Upper lobe of left lung (tissue), 6 donors: ENCODE measurements at places on chromosomes 11 and 22. TPM values are rescaled to one million over a fixed set of nuclear protein-coding genes. Genes with fewer than 3 reads are reported as not detected.

DNA sequence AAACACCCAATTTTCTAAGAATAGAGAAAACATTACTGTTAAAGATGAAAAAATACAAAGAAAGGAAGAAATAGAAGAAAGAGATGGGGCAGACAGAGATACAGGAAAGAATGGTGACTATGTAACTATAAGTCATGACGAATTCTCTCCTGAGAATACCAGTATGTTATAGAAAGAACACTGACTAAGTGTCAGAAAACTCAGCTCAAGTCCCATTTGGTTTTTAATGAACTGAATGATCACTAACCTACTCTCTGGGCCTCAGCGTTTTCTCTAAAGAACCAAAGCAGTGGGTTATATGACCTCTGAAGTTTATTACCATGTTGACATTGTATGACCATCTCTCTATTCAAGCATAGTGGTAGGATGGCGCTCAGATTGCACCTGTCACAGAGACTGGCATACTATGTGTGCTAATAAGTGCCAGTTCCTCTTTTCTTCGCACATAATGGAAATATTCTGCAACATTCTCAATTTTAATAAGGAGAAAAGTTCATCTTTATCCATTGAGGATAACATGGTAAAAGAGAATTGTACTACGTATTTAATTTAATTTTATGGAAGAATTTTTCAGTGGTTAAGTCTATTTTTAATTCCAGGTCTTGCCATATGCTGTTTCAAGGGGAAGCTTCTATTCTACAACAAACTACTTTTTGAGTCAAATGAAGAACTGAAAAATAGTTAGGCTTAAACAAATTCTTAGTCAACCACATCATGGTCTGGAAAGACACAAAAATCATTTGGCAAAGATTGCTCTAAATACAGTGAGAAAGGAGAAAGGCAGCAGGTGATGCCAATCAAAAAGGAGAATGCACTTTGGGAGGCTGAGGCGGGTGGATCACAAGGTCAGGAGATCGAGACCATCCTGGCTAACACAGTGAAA is 25.0 kb upstream of the EED start:
- no peak overlapping the region for H3K27ac ChIP-seq
- no peaks in the 10 kb centered on the region for H3K36me3 ChIP-seq
- DNase-seq = no peak
- no peak overlapping the region for H3K4me3 ChIP-seq

DNA sequence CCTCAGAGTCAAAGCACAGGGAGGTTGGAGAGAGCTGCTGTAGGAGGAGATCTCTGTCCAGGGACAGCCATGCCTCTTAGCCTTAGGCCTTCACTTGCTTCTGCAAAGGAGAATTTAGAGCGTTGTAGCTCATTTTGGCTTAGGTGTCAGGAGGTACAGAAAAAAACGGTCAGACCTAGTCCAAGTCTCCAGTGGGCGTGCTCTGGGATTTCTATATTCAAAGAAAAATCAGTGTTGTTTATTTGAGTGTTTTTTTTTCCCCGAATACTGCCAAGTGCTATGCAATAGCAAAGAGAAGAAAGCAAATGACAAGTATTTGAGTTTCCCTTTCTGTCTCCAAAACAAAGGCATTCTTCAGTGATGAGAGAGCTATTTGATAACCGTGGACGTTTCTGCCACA is 22.7 kb upstream of the OPCML start:
- H3K4me1 ChIP-seq = no peaks in the 10 kb centered on the region
- no peak overlapping the region for H3K27ac ChIP-seq
- H3K36me3 ChIP-seq = no peaks in the 10 kb centered on the region
- no peak overlapping the region for H3K4me3 ChIP-seq
- DNase-seq = no peak

- H3K27ac ChIP-seq = no peak overlapping the region
- no peaks in the 10 kb centered on the region for H3K4me1 ChIP-seq
- no peak overlapping the region for H3K4me3 ChIP-seq
These were observed 387.4 kb upstream of the CADM1 start for GRCh38 chr11:115891581-115891980.

DNA sequence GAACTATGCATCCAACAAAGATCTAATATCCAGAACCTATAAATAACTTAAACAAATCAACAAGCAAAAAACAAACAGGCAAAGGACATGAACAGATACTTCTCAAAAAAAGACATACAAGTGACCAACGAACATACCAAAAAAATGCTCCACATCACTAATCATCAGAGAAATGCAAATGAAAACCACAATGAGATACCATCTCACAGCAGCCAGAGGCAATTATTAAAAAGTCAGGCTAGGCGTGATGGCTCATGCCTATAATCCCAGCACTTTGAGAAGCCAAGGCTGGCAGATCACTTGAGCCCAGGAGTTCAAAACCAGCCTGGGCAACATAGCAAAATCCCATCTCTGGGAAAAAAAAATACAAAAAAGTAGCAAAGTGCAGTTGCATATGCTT is 10.7 kb downstream of the SAA4 start:
- H3K36me3 ChIP-seq = no peaks in the 10 kb centered on the region
- no peaks in the 10 kb centered on the region for H3K4me1 ChIP-seq
- DNase-seq = no peak

- no peaks in the 10 kb centered on the region for H3K36me3 ChIP-seq
- no peaks in the 10 kb centered on the region for H3K27me3 ChIP-seq
- no peak overlapping the region for H3K4me3 ChIP-seq
- no peak overlapping the region for H3K27ac ChIP-seq
- DNase-seq = no peak
These were observed 408.5 kb downstream of the SHANK2 start for GRCh38 chr11:70843906-70844305.

DNA sequence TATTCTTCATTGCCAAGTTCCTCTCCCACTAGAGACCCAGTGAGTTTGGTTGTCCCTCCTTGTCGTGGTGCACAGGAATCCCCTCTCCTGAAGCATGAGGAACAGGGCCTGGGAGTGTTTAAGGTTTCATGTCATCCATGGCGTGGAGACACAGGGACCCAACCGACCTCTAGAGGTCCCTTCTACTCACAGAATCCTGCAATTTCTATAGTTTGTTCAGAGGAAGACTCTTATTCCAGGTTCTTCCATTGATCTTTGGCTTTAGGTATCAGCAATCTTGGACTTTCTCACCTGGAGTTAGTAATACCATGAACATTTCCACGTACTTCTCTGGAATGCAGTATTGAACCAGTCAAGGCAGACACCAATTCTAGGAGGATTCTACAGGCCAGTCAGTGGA is 548.2 kb downstream of the NTM start:
- no peaks in the 10 kb centered on the region for H3K36me3 ChIP-seq
- no peak for DNase-seq
- H3K4me1 ChIP-seq = no peaks in the 10 kb centered on the region
- no peaks in the 10 kb centered on the region for H3K27me3 ChIP-seq

DNA sequence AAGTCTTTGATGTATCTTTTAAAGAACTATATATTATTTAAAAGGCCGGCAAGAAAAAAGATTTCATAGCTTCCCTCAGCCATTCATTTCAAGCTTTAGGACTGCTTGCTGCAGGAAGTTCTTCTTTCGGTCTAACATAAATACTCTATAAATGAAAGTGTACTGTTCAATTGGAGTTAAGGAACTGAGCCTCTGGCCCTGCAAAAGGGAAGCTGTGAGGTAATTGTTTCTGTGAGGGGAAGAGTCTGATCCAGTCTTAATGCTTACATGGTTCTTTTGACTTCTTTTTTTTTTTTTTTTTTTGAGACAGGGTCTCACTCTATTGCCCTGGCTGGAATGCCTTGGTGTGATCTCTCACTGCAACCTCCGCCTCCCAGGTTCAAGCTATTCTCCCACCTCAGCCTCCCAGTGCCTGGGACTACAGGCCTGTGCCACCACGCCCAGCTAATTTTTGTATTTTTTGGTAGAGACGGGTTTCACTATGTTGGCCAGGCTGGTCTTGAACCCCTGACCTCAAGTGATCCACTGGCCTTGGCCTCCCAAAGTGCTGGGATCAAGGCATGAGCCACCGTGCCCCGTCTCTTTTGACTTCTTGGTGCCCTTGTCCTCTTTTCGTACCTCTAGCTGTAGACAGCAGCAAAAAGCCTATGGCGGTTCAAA is 4.7 kb upstream of the TRIM29 start:
- no peak for DNase-seq
- H3K27ac ChIP-seq = no peak overlapping the region
- no peak overlapping the region for H3K4me3 ChIP-seq
- H3K27me3 ChIP-seq = no peaks in the 10 kb centered on the region
- H3K4me1 ChIP-seq = no peaks in the 10 kb centered on the region
- no peaks in the 10 kb centered on the region for H3K36me3 ChIP-seq

DNA sequence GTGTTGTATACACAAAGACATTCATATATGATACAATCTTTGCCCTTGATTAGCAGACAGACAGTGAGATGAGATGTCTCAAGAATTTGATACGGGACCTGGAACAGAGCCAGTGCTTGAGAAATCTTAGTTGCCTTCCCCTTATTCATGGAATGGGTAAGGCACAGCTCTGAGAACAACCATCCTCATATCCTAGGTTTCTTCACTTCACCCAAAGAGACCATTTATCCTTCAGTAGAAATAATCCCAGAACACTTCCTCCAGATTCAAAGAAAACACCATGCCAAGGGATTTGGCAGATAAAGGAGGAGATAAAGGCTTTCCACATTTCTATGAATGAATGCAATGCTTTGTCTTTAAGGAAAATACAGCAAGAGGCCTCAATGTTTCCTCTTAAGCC is 8.8 kb upstream of the IZUMO1R start:
- no peak for DNase-seq
- H3K36me3 ChIP-seq = no peaks in the 10 kb centered on the region
- no peaks in the 10 kb centered on the region for H3K4me1 ChIP-seq
- H3K27ac ChIP-seq = no peak overlapping the region
- H3K4me3 ChIP-seq = no peak overlapping the region

PHLDA2 gene
- 21.0 TPM for total RNA-seq
